ENCODE measurements at places on chromosomes 12 and 14. TPM values are rescaled to one million over a fixed set of nuclear protein-coding genes. Genes with fewer than 3 reads are reported as not detected.
A peak's percentile ranks its signal among the peaks of the same experiment; 100 is the strongest.

CCDC77 gene
- total RNA-seq, result 29.7 TPM

ACOT6 gene
- 0.13 TPM for total RNA-seq

KRT74 gene
- not detected for total RNA-seq

ETFBKMT gene
- 2.2 TPM for total RNA-seq

B4GALNT1 gene
- 1.2 TPM for total RNA-seq

HIGD1C gene
- total RNA-seq, result not detected

ITGB7 gene
- total RNA-seq, result 1.4 TPM

- no peak overlapping the region for H3K4me3 ChIP-seq
- peaks cover 11% of the 10 kb centered on the region for H3K36me3 ChIP-seq
- no peaks in the 10 kb centered on the region for H3K27me3 ChIP-seq
- no peak for DNase-seq
- peaks cover 17% of the 10 kb centered on the region for H3K4me1 ChIP-seq
- H3K27ac ChIP-seq, result no peak overlapping the region
Observed at GRCh38 chr14:63923422-63923752, 70.6 kb downstream of the SYNE2 start.

- H3K4me1 ChIP-seq, result peaks cover 11% of the 10 kb centered on the region
- peaks cover 11% of the 10 kb centered on the region for H3K36me3 ChIP-seq
- H3K27me3 ChIP-seq, result peaks cover 5% of the 10 kb centered on the region
- DNase-seq, result no peak
Observed at GRCh38 chr12:131362291-131363211, 348.3 kb upstream of the SFSWAP start.

- peaks cover 50% of the 10 kb centered on the region for H3K36me3 ChIP-seq
- peak overlapping the region; percentile 98 for H3K4me3 ChIP-seq
- H3K27me3 ChIP-seq, result no peaks in the 10 kb centered on the region
- H3K27ac ChIP-seq, result peak overlapping the region; percentile 99
- H3K4me1 ChIP-seq, result peaks cover 22% of the 10 kb centered on the region
Observed at GRCh38 chr12:98594050-98594835, 757 bp downstream of the SLC25A3 start.

GRCh38 chr14:66507181-66507721, 696 bp upstream of the GPHN start:
- peak overlapping the region; percentile 97 for H3K27ac ChIP-seq
- H3K4me1 ChIP-seq, result peaks cover 16% of the 10 kb centered on the region
- no peaks in the 10 kb centered on the region for H3K36me3 ChIP-seq
- no peak for DNase-seq

- peaks cover 54% of the 10 kb centered on the region for H3K4me1 ChIP-seq
- peak overlapping the region; percentile 28 for H3K27ac ChIP-seq
- H3K27me3 ChIP-seq, result no peaks in the 10 kb centered on the region
- no peak for DNase-seq
- peaks cover 15% of the 10 kb centered on the region for H3K36me3 ChIP-seq
- H3K4me3 ChIP-seq, result no peak overlapping the region
Observed at GRCh38 chr12:112105891-112106290, 2.7 kb downstream of the NAA25 start.

DNA sequence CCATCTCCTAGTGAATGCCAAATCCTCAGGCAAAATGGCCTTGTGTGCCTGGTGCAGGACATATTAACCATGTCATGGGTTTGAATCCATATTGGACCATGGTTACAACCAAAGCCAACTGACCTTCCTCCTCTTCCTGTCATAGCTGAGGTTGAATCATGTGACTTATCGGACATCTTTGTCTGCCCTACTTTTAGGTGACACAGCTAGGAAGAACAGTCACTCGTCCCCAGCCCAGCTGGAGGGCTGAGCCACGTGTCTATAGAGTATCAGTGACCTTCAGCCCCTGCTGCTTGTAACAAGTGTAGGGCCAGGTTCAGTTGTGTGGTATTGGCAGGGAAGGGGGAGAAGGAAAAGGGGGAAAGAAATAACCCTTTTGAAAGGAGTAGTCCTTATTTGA, 225.2 kb downstream of the KTN1 start:
- peaks cover 27% of the 10 kb centered on the region for H3K36me3 ChIP-seq
- no peak overlapping the region for H3K27ac ChIP-seq
- H3K4me1 ChIP-seq, result peaks cover 20% of the 10 kb centered on the region
- no peak for DNase-seq
- no peak overlapping the region for H3K4me3 ChIP-seq

DNA sequence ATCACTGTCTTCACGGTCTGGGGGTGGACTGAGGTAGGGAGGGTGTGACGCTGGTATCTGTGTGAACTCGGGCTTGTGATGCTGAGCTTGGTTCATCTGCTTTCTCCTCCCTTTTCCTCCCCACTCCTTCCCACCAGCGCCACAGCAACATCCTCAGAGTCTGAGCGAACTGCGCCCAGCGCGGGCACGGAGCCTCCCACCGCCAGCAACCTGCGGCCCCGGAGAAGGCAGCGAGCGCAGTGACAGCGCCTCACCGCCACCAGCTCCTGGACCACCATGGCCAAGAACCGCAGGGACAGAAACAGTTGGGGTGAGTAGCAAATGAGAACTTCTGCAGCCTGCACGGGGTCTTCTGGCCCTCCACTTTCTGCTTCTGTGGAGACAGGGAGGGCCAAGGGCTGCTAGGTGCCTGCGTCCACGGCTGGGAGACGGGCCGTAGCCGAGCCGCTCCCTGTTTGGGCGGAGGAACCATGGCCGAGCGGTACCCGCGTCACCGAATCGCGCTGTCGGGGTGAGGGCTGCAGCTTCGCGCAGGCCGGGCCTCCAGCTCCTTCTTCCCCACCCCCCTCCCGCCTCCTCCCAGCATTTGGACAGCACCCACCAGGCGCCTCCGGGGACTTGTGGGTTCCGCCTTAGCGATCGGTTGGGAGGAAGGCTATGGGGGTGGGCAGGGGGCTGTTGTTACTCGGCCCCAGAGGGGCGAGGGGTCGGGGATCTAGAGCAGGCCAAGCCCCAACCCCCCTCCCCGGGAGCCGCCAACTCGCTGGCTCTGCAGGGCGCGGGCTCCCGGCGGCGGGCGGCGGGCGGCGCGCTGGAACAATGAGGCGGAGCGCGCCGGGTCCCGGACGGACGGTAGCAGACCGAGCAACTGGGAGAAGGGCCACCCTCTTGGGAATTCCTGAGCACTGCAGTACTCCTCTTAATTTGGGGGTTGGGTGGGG, at the start of gene ATL1:
Gene ATL1 (plus strand): TSS at position 156 of the 941 bp plus-strand sequence. CDS start 121 bp downstream, at position 277.
- peak within 1 kb of the TSS; percentile 86 for H3K4me3 ChIP-seq
- no peak within 1 kb of the TSS for H3K27ac ChIP-seq
- peaks cover 13% of the 10 kb centered on the region for H3K4me1 ChIP-seq

GRCh38 chr14:22865424-22866405, 5.8 kb upstream of the LRP10 start:
- peak overlapping the region; percentile 31 for H3K27ac ChIP-seq
- DNase-seq, result peak; percentile 84
- H3K4me1 ChIP-seq, result peaks cover 13% of the 10 kb centered on the region

DNA sequence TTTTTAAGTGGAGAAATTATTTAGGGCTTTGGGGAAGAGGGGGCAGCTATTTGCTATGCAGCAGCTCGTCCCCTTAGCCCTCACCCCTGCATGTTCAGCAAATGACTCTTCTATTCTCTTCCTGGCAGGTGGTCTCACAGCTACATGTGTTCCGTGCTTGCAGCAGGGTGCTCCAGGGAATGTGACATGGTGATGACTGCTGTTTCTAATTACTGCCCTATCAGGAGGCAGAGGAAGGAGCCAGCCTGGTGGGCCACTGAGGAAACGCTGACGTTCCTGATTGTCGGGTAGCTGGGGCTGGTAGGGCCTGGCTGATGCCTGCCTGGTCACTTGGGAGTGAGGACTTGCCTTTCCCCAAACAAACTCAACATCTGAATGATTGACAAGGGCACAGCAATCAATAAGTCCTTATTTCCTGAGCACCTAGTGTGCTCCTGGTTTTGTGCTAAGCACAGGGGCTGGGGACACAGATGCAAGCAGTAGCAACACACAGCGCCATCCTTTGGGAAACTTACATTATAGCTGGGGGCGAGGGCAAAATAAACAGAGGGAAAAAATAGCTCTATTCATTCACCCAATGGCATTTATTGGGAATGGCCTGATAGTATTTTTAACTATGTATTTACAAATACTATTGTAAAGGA, 377.8 kb downstream of the FUT8 start:
- H3K27ac ChIP-seq, result no peak overlapping the region
- DNase-seq, result no peak
- no peak overlapping the region for H3K4me3 ChIP-seq
- no peaks in the 10 kb centered on the region for H3K4me1 ChIP-seq
- no peaks in the 10 kb centered on the region for H3K36me3 ChIP-seq

DNA sequence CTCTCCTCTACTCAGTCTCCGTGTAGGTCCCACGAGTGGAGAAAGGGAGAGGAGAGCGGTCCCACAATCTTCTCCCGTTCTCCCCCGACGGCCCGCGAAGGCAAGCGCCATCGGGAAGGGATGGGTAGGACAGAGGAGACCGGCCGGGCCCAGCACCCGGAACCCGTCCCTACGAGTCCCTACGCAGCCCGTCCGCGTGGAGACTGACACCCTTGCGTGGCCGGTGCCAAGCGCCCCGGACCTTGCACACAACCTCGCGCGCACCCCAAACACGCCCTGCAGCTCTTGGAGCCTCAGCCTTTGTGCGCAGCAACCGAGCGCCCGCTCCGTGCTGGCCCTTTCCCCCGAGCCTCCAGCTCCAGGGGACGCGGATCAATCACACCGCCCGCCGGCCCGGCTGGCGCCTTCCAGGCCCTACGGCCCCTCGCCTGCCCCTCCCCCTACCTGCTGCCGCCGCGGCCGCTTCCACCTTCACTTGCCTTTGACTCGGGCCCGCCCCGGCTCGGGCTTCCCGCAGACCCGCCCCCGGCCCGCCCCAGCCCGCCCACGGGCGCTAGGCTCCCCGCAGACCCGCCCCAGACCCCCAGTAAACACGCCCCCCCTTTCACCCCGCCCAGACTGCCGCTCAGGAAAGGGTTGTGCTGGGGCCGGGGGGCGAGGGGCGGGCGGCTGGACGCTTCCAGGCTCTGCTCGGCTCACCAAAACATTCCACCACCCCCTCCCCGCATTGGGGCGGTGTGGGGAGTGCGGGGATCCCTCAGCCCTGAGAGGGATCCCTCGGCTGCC, at the start of gene NDRG2:
Gene NDRG2 (minus strand): TSS at position 477 of the 786 bp plus-strand sequence. CDS start 1,746 bp downstream, outside the sequence.
- H3K27me3 ChIP-seq, result peaks cover 35% of the 10 kb centered on the region
- H3K4me3 ChIP-seq, result peak within 1 kb of the TSS; percentile 93
- peaks cover 3% of the 10 kb centered on the region for H3K36me3 ChIP-seq
- H3K27ac ChIP-seq, result peak within 1 kb of the TSS; percentile 99

DNA sequence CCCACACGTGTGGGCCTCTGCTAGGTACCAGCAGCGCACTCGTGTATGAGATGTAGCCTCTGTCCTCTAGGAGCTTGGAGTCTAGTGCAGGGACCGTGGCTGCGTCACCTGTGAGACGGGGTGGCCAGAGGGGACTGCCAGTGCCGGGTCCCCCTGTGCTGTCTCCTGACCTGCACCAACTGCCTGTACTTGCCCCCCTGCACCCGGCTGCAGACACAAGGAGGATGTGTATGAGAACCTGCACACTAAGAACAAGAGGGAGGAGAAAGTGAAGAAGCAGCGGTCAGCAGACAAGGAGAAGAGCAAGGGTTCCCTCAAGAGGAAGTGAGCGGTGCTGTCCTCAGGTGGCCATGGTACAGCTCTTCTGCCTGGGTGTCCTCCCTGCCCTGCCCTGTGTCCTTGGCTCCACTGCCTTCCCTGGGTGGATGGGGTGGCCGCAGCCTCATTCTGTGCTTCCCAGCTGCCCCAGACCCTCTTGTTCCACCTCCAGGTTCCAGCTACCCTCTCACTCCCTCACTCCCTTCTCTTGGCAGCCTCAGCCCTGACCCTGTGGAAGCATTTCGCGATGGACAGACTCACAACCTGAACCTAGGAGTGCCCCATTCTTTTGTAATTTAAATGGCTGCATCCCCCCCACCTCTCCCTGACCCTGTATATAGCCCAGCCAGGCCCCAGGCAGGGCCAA, 9.6 kb downstream of the PTPN6 start:
- H3K4me3 ChIP-seq, result no peak overlapping the region
- H3K27ac ChIP-seq, result peak overlapping the region; percentile 70
- no peak for DNase-seq
- H3K27me3 ChIP-seq, result no peaks in the 10 kb centered on the region

DNA sequence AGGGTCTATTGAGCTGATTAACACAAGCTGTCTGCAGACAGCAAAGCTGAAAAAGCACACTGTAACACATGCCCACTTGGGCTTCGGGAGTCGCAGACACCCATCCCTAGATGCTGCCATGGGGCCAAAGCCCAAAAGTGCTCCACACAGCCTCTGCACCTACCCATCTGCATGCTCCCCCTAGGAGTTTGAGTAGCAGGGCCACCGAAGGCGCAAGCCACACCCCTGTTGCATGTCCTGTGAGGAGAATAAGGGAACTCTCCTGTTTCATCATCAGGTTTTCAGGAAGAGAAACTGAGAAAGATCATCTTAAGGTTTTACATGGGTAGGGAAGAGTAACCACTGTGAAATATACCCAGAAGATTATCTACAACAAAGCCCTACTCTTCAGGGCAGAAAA, 5.6 kb upstream of the ST8SIA1 start:
- H3K27ac ChIP-seq, result no peak overlapping the region
- no peaks in the 10 kb centered on the region for H3K36me3 ChIP-seq
- DNase-seq, result no peak
- H3K27me3 ChIP-seq, result peaks cover 11% of the 10 kb centered on the region
- peaks cover 8% of the 10 kb centered on the region for H3K4me1 ChIP-seq

DNA sequence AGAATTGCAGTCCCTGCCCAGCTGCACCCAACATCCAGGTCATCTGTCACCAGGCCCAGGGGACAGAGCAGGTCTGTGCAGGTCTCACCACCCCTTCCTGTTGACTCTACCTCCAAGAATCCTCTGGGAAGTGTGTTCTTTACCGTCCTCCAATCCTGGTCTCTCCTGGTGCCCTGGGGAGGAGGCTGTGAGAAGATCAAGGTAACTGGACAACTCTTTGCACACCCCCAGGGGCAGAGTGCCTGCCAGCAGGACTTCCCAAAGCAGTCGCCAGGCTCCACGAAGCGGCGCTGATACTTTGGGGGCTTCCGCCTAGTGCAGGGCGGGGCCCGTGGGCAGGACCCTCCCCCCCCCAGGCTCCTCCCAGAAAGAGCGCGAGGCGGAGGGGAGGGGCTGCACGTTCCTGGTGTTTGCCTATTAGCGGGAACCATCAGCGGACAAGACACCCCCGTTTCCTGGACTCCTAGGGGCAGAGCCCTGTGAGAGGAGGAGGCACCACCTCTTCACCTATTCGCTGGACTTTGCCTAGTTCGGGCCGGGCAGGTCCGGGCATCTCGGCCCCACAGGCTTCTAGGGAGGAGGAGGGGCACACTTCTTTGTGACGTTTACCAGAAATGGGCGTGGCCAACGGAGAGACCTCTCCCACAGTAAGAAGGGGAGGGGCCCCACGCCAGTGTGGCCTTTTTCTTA, 918.0 kb downstream of the AACS start:
- DNase-seq, result no peak
- no peak overlapping the region for H3K4me3 ChIP-seq

DNA sequence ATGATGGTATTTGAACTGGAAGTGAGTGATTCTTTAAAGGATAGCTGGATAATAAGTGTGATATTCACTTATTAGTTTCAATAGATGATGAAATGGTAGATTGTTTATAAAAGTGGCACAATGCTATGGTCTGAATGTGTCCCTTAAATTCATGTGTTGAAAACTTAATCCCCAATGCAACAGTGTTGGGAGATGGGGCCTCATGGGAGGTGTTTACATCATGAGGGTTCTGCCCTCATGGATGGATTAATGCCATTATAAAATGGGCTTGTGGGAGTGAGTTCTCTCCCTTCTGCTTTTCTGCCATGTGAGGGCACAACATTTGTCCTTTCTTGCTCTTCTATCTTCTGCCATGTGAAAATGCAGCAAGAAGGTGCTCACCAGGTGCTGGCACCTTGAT, 134.0 kb downstream of the SLC38A1 start:
- H3K4me1 ChIP-seq, result no peaks in the 10 kb centered on the region
- H3K27me3 ChIP-seq, result no peaks in the 10 kb centered on the region
- H3K36me3 ChIP-seq, result no peaks in the 10 kb centered on the region
- no peak for DNase-seq
- H3K4me3 ChIP-seq, result no peak overlapping the region
